ENCODE measurements at places on chromosomes 12 and 14. TPM values are rescaled to one million over a fixed set of nuclear protein-coding genes. Genes with fewer than 3 reads are reported as not detected.
A peak's percentile ranks its signal among the peaks of the same experiment; 100 is the strongest.

Gene KRT73
- total RNA-seq = not detected

Gene CHMP4A
- 36.8 TPM for total RNA-seq

Gene ABCC9
- total RNA-seq = 0.05 TPM

Gene AICDA
- total RNA-seq = not detected

Gene TAC3
- total RNA-seq = not detected

Gene KSR2
- under 0.01 TPM for total RNA-seq

Gene ST8SIA1
- 0.17 TPM for total RNA-seq

Gene NRIP2
- not detected for total RNA-seq

- DNase-seq = no peak
Observed at GRCh38 chr14:21496453-21496852, 14.7 kb downstream of the METTL3 start.

- no peak for DNase-seq
Observed at GRCh38 chr12:55172686-55173085, 46.5 kb downstream of the OR9K2 start.

DNA sequence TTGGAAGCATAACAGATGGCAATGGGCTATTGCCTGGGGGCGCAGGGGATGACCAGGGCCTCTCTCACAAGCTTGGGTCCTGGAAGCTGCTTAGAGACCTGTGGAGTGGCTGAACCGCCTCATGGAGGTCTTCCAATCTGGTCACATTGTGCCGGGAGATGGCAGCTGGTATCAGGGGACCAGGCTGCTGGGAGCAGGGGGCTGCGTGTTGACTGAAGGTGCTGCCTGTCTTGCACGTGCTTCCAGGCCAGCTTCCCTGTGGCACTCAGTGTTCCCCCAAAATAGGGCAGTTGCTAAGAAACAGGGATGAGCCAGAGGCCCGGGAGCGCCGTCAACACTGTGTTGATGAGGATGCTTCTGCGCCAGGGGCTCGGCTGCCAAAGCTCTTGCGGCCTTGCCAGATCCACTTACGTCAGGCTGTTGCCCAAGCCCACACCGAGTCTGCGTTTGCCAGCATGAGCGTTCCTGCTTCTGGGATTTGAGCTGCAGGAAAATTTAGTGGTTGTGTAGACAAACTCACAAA, 39.8 kb downstream of the ELK3 start:
- peak; percentile 80 for DNase-seq

- no peak for DNase-seq
Observed at GRCh38 chr14:55665067-55665675, 85.2 kb downstream of the KTN1 start.

- DNase-seq = peak; percentile 65
Observed at GRCh38 chr12:80472911-80473500, 29.0 kb downstream of the PTPRQ start.

GRCh38 chr12:69266036-69266635, 26.8 kb downstream of the CPSF6 start:
- peak; percentile 70 for DNase-seq

GRCh38 chr12:59719701-59720100, 123.9 kb downstream of the SLC16A7 start:
- no peak for DNase-seq

GRCh38 chr12:133080368-133081158, at the start of gene ZNF140:
TSS of gene ZNF140 (plus strand) at chr12:133080923. CDS start at chr12:133081321, 398 bp downstream.
- DNase-seq = peak; percentile 98

DNA sequence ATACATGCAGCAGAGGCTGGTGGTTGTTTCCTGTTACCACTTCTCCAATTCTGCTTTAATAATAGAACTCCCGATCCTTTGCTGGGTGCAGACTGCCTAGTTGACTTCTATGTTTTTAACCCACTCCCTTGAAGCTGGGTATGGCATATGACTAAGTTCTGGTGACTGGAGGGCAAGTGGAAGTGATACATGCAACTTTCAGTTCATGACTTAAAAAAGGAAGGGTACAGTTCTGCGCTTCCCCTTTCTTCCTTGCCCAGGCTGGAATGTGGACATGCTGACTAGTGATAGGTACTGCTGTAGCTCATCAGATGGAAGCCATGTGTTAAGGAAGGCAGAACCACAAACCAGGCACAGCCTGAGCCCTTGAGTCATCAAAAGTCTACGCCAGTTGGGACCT, 2.4 kb upstream of the A2M start:
- peak; percentile 45 for DNase-seq
